ENCODE measurements at places on chromosomes 12 and 14.

GRCh38 chr12:109991586-109991985, 4.6 kb downstream of the GIT2 start:
- no peak for DNase-seq

DNA sequence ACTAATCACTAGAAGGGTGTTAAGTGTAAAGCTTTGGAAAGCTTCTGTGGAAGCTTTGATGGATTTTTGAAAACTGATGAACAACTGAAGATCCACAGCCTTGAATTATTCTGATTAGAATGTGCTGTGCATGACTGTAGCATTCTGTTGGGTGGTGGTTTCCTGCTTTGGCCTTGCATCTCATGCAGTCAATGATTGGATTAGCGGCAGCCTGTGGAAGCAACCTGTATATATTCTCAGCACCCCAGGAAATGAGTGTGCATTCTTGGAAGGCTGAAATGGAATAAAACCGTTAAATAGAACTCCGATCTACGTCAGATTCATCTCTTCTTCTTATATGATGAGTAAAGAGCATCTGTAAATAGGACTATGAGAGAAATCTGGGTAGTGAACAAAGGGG, 120.2 kb downstream of the SLC16A7 start:
- no peak for DNase-seq

GRCh38 chr12:3135522-3136461, 58.6 kb downstream of the TSPAN9 start:
- peak; percentile 90 for DNase-seq

- DNase-seq: no peak
Measured at GRCh38 chr12:25979563-25979962, 21.1 kb downstream of the RASSF8 start.

DNA sequence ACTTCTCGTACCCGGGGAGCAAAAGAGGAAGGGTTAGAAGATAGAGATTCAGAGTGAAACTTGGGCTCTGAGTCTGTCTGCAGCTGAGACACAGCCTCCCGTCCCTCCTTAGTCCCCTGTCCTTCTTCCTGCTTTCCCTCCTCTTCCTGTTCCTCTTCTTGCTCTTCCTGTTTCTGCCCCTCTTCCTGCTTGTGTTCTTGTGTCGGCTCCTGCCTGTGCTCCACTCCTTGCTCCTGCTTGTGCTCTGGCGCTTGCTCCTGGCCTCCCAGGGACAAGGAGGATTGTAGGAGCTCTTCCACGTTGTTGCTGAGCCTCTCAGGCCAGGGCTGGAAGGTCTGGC, 3.0 kb downstream of the ACRBP start:
- peak; percentile 11 for DNase-seq

- no peak for DNase-seq
Measured at GRCh38 chr12:42990387-42990786, 400.8 kb upstream of the PRICKLE1 start.

DNA sequence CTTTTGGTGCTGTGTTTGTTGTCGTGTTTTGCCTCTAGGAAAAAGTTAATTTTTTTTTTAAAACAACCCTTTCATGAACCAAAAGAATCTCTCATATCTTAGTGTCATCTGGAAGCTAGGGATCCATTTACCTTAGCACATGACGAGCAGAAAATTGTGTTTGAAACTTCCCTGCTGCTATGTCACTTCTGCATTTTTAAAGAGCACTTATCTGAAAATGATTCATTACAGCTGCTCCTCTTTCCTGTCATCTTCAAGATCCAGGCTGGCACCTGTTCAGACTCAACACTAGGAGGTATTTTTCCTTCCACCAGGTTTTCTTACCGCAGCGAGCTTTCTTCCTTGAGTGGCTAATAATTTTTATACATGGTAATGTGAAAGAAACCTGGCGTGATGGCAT, 67.0 kb downstream of the EML1 start:
- no peak for DNase-seq

GRCh38 chr12:108175310-108175709, 46.2 kb downstream of the WSCD2 start:
- peak; percentile 63 for DNase-seq

Data from SK-N-SH (cell line).